Astrocyte of the spinal cord (primary cell): ENCODE measurements at places on chromosomes 13 and 19.
A peak's percentile ranks its signal among the peaks of the same experiment; 100 is the strongest.

GRCh38 chr13:50914848-50915247, 5.3 kb downstream of the RNASEH2B start:
- peak; percentile 55 for DNase-seq

DNA sequence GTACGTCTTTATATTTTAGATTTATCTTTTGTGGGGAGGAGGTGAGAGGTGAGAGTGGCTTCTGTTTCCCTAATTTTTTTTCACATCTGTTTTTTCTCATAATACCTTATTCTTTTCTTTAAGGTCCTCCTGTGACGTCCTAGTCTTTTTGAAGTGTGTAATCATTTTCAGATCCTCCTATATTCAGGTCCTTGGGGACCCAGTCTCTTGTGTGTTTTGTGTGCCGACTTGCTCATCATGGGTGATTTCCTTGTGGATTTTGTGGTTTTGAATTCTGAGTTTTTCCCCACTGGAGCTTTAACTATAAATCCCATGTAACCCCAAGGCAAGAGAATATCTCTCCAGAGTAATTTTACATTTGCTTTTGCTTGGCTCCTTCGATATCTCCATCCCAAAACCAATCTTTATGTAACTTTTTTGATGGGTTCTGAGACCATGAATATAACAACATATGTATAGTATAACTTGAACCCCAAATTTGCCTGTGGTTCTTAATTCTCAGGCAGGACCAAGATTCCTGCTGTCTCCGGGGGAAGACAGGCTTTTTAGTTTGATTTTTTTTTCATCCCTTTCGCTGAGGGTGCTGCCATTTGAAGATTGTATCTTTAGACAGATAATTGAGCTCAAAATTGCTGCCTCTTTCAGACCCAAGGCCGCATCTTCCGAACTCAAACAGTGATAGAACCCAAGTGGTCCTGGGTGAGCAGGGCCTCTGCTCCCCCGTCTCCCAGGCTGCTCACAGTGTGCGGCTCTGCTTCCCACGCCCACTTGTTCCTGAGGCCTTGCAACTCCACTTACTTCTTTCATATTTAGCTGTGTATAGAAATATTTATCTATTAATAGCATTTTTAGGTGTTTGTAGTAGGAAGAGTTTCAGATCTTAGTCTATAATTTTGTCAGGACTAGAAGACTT, 59.1 kb upstream of the GPR183 start:
- DNase-seq, result no peak

GRCh38 chr13:107600971-107601370, 614.4 kb downstream of the LIG4 start:
- DNase-seq, result no peak

GRCh38 chr13:80132741-80133601, 208.0 kb downstream of the SPRY2 start:
- DNase-seq, result peak; percentile 62

DNA sequence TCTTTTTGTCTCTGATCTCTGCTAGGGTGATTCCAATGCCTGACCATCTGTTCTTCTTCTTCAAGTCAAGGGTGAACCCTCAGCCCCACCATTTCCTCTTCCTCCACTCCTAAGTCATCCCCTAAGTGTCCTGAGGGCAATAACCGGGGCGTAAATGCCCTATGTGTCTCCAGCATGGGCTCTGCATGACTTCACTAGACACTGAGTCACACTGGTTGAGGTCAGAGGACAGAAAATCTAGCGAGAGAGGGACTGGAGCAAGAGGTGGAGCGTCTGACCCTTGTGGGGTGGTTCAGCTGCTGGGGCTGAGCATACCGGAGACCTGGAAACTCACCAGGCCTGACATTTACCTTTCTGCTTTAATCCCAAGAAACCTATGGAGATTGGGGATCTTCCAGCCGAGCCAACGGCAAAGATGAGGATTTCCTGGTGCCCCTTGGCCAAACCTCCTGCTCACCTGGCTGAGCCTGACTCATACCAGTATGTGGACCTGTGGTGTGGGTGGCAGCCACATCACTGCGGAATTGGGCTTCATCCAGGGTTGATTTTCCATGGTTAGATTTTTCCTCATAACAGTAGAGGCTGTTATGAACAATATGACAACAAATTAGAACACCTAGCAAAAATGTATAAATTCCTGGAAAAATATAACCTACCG, 26.9 kb downstream of the SCGB2B2 start:
- DNase-seq, result no peak

GRCh38 chr13:74136084-74136658, 2.0 kb upstream of the KLF12 start:
- DNase-seq, result peak; percentile 76

DNA sequence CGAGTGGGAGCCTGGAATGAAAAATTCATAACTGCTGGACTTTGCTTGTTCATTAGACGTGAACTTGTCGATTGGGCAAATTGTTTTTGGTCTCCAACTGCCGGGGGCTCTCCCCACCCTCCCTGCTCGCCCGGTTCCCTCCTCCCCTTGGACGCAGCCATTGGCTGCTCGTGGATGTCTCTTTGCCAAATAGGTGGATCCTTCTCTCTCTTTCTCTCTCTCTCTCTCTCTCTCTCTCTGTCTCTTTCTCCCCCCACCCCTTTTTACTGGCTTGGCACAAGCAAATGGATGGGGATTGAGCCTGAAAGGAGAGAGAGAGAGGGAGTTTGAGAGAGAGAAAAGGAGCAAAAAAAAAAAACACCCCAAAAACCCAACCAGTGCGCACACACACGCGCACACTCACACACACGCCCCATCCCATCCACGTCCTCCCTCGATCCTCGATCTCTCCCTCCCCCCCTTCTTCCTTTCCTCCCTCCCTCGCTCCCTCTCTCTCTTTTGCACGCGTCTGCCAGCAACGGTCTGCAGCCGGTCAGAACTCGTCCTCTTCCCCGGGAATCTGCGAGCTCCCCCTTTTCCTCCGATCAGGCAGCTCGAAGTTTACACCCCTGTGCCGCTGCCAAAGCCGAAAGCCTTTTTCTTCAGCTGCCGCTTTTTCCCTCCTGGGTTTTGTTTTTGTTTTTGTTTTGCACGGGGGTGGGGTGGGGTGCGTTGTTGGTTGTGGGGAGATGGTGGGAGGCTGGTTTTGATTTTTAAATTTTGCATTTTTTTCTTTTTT, 27.8 kb downstream of the NFIX start:
- peak; percentile 96 for DNase-seq

DNA sequence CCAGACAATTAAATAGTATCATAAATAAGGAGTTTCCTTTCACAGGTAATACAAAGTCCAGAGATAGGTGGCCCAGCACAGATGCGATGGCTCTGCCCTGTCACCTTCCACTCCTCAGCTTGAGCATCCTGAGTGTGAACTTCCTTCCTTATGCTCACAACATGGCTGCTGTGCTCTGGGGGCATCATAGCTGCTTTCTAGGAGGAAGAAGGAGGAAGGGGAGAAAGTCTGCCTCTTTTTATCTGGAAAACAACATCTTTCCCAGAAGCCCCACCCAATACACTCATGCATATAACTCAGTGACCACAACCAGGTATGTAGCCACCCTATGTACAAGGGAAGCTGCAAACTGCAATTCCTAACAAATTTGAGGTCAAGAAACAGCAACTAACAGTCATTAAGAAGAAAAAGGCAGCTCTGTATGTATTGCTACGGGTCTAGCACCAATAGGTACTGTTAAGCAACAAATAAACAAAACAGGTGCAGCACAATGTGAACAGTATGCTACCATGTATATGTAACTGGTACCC, 201.2 kb upstream of the UBL3 start:
- DNase-seq, result no peak

- DNase-seq, result no peak
Observed at GRCh38 chr19:31574251-31574973, 225.2 kb upstream of the TSHZ3 start.

DNA sequence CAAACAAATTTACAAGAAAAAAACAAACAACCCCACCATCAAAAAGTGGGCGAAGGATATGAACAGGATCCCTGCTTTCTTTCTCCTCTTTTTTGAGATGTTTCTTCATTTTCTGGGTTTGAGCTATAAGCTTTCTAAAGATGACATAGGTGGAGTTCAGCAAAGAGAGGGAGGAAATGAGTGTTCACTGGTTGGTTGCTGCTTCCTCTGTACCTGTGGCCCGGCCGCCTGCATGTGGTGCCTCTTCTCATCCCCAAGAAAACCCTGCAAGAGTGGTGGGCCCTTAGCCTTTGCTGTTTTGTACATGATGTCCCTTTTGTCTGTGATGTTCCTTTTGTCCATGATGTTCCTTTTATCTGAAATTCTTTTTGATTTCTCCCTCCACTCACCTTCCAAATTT, 178.4 kb upstream of the SERP2 start:
- no peak for DNase-seq

DNA sequence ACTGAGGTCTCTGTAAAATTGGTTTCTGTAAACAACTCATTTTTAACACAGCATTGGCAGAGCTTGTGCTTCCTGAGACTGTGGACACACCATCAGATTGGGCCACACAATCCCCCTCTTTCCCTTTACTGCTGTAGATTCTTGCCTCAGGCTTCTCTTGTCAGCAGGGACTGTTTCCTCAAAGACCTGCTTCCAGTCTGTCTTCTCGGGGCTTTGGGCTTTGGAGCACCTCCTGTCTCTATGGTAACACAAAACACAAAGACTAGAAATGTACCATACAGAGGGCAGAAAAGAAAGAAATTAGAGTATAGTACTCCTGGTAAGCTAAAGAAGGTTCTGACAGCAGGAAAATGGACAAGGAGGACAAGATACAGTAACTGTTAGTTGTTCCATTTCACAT, 484.5 kb downstream of the DIAPH3 start:
- no peak for DNase-seq

GRCh38 chr19:46783670-46784069, 4.7 kb downstream of the SLC1A5 start:
- no peak for DNase-seq

GRCh38 chr19:16000024-16000663, 51.3 kb downstream of the OR10H4 start:
- DNase-seq, result no peak

DNA sequence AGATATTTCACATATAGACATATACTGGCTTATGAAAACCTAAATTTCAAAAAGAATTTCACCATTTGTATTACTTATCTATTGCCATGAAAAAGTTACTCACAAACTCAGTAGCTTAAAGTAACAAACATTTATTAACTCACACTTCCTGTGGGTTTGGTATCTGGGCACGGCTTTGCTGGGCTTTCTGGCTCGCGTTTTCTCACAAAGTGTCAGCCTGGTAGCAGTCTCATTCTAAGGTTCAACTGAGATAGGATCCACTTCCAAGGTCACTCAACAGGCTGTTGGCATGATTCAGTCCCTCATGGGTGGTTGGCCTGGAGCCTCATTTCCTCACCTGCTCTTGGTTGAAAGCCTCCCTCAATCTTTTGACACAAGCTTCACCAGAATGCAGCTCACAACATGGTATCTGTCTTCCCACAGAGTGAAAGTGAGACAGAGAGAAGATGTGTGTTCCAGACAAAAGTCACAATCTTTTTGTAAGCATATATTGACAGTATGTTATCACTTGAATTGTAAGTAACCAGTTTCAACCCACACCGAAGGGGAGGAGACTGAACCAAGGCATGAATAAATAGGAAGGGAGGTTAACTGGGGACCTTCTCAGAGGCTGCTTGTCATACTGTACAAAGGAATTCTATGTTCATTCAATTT, 1065.8 kb upstream of the SPRY2 start:
- DNase-seq, result no peak

DNA sequence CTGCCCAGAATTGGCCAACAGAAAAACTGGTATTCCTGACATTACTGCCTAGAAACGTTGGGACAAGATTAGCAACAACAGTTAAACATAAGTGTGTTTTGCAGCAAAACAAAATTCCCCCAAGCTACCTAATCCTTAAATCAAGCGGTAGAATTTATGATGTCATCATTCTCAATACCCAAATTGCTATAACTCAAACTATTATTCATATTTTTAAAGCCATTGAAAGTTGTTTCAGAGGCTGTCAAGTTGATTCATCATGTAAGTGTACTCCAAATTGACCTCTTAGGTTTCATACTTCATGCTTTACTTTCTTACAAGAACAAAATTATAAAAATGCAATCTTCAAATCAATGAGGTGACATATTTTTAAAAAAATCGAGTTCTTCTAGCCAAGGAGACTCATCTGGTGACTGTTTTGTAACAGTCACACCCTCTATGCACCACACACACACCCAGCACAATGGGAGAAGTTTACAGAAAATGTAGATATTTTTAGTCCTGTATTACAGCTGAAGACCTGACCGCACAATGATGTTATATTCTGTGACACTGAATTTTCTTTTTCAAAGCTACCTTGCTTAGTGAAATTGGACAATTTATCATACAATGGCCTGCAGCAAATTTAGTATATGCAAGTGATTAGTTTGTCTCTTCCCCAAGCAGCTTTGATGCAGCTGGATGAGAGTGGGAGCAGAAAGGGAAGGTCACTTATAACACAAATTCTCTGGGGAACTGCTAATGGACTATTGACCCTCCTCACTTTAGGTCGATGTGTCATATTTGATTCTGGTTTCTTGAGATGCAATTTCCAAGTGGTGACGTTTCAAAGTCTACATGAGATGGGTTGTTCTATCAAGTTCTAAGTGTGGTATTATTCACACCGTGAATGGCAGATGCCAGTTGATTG, 345.3 kb upstream of the OBI1 start:
- no peak for DNase-seq

GRCh38 chr13:92164822-92165221, 766.4 kb downstream of the GPC5 start:
- no peak for DNase-seq

GRCh38 chr19:7858109-7858770, 15.9 kb downstream of the PRR36 start:
- DNase-seq, result no peak

- peak; percentile 17 for DNase-seq
Observed at GRCh38 chr13:37995092-37995491, 125.5 kb upstream of the TRPC4 start.

DNA sequence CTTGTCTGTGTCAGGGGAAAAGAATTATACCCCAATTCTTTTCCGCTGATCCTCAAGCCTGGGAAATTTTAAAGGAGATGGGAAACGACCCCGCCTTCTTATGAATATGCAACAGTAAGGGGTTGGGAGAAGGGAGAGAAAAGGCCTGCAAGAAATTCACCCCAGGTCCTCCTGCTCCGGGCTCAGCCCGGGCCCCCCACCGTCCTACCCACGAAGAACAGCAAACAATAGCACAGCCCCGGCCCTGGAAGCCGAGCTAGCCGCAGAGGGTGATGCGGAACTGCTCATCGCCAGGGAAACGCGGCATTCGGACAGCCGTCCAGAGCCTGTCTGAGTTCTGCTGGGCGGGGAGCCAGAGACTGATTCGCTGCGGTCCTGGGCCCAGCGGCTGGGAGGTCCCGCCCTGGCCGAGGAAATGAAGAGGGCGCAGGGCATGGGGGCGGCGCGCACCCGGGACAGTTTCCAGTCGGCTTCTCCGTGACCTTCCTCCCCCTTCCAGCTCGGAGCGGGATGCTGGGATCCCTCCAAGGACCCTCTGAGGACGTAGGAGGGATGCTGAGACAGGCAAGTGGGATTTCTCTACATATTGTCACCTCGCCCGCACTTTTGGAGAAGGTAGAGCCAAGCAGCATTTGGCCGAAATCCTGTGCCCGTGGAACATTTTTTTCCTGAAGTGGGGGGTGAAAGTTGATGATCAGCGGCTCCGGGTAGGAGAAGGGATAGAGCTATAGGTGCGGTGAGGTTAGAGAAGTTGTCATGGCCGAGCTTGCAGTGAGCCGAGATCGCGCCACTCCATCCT, 82.3 kb upstream of the C1QTNF9B start:
- DNase-seq, result peak; percentile 96
